ENCODE measurements at places on chromosomes 2 and 18. TPM values are rescaled to one million over a fixed set of nuclear protein-coding genes. Genes with fewer than 3 reads are reported as not detected.

The LONRF2 gene
- polyA plus RNA-seq = 5.0 TPM

The CYP27C1 gene
- polyA plus RNA-seq = 0.70 TPM

DNA sequence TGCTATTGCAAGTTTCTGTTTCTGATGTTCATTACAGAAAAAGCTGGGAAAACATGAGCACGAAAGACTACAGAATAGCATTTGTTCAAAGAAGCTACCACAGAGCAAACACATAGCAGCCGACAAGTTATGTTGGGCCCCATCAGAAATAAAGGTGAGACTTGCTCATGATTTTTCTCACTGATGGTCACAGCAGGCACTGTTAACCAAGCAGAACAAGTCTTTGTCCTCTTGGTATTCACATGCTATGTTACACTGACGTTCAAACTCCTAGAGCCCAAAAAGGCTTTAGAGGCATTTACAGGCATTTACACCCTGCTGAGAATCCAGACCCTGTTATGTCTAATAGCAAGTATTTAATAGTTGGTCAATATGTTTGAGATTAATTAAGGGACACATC is 235.0 kb upstream of the HNMT start:
- DNase-seq = no peak

- no peak for DNase-seq
Measured at GRCh38 chr2:215746226-215746886, 267.0 kb downstream of the MREG start.

DNA sequence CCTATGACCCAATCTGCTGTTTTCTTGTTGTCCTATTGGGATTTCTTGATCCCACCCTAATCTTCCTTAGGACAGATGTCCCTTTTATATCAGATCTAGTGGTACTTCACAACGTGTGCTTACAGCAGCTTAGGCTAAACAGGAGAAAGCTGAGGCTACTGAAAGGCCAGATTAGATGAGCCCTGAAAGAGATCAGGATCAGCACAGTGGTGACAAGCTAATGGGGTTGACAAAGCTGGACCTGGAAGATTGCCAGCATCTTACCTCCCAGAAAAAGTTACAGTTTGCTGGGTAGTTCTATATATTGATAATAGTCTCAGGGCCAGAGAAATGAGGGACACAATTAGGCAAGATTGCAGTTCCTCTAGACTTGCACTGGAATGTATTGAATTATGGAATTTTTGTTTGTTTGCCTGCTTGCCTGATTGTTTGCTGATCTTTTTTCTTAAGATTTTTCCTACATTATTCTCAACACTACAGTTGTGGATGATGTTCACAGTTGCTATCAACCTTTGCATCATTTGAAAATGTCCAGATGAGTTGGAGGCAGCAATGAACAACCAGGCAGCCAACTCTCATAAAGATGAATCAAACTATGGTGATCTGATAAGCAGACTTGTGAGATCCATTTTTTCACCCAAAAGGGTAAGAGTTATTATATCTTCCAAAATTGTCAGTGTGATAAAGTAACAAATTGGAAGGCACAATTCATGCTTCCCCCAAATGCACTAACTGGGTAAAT is 49.1 kb upstream of the PIK3C3 start:
- DNase-seq = no peak

DNA sequence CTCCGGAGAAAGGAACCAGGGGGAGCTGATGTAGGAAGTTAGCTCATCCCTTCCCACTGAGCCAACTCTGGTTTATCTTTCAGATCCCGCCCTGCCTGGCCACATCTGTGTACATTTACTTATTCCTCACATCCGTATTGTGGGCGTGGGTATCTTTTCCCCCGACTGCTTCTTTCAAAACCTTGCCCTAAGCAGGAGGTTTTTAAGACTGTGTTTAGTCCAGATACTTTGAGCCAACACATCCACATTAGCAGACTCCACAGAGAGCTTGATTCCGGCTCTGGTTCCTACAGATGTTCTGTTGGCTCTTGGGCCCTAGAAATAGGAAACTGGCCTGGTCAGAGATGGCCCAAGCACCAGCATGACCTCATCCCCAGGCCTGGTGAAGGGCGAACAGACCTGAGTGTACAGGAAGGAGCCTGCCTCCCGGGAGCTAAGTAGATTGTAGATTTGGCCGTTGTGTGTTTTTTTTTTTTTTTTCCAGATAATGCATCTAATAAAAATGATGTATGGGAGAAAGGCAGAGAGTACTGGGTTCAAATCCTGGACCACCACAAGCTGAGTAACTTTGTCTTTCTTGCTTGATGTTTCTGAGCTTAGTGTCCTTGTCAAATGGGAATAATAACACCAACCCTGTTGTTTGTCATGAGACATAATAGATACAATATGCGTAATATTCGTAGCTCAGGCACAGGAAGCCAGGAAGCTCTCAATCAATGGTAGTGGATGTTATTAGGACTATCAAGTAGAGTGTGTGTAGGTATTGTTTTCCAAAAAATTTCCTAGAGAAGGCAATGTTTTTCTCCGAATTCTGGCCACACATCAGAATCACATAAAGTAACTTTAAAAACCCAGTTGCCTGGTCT is 92.3 kb downstream of the PRKCE start:
- peak; percentile 69 for DNase-seq

- no peak for DNase-seq
Measured at GRCh38 chr2:180535289-180535688, 445.1 kb upstream of the UBE2E3 start.
